ENCODE measurements at places on chromosomes 5 and 9.

- DNase-seq = no peak
Observed at GRCh38 chr9:87796196-87796595, 70.3 kb downstream of the CTSL start.

- DNase-seq = no peak
Observed at GRCh38 chr5:107885601-107886000, 214.9 kb upstream of the EFNA5 start.

- no peak for DNase-seq
Observed at GRCh38 chr9:123378025-123378424, 22.0 kb downstream of the CRB2 start.

- no peak for DNase-seq
Observed at GRCh38 chr5:10757043-10757442, 4.0 kb downstream of the DAP start.

GRCh38 chr9:115540091-115540490 is 422.1 kb upstream of the TNC start:
- no peak for DNase-seq

DNA sequence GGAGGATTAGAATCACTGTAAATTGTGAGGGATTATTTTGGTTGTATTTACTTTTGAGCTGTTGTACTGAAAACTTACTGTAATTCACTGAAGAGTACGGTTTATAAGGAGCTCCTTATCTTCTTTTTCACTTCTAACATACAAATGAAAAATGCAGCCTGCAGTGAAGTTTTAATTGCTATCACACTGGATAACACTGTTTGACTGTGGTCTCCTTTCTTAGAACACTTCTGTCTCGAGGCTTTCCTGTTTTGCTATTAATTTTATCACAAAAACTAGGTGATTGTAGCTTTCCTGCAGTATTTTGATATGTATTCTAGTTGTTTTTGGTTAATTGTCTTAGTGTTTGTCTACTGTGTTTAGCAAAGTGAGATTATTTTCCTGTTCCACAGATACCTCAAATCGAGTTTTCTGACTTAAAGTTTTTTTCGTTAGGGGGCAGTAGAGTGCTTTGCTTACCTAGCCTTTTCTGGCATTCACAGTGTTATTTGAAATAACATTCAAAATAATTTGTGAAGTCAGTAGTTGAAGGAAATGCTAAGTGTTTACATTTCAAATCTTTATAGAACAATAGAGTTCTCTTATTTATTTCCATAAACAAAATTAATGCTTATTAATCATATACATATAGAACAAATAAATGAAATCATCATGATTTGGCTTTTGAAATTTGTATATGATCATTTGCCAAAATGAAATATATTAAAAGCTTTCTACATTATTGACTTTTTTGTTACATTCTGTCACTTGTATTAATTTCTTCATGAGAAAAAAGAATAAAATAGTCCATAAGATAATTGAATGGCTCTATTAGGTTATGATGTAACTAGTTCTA is 52.9 kb downstream of the COMMD10 start:
- DNase-seq = no peak

- no peak for DNase-seq
Observed at GRCh38 chr5:31186672-31187267, 6.7 kb upstream of the CDH6 start.

DNA sequence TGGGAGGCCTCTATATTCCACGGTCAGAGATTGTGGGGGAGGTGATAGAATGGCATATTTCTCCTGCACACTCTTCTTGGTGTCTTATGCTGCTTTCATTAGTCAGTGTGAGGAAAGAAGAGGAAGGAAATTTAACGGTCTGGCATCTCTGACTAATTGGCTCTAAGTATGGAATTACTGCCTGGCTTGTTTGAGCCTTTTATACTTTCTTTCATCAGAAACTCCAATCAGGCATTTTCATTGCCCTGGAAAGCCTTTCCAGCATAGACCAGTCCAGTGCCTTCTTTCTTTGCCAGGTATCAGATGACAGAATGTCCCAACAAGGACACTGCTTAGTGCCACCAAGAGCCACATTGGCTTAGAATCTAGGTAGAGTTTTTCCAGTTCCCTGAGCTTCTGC is 30.2 kb downstream of the CYSTM1 start:
- no peak for DNase-seq

- DNase-seq = no peak
Observed at GRCh38 chr9:2874001-2874750, 30.3 kb upstream of the PUM3 start.

GRCh38 chr5:3639175-3639574 is 43.5 kb downstream of the IRX1 start:
- no peak for DNase-seq

GRCh38 chr9:130142056-130142455 is 30.1 kb upstream of the NCS1 start:
- DNase-seq = no peak

DNA sequence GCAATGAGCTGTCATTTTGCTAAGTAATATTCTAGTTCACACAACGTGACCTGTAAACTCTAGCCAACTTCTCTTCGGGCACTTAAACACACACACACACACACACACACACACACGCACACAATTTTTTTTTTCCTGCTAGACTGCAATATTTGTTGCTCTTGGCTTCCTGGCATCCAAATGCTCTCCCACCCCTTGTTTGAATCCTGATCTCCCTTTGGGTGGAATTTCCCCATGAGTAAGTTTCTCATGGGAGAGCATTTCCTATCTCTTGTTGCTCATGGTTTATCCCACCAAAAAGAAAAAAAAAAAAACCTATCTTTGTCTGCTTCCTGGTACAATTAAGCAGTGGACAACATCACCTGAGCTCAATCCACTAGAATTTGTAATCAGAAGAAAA is 54.7 kb upstream of the TSLP start:
- no peak for DNase-seq

GRCh38 chr9:88197781-88198340 is 59.6 kb upstream of the SPATA31C2 start:
- no peak for DNase-seq

DNA sequence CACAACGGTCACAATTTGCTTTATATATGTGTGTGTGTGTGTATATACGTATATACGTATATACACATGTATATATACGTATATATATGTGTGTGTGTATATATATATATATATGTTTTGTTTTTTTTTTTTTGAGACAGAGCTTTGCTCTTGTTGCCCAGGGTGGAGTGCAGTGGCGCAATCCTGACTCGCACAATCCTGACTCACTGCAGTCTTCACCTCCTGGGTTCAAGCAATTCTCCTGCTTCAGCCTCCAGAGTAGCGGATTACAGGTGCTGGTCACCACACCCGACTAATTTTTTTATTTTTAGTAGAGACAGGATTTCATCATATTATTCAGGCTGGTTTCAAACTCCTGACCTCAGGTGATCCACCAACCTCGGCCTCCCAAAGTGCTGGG is 3.1 kb downstream of the RNF38 start:
- DNase-seq = no peak

DNA sequence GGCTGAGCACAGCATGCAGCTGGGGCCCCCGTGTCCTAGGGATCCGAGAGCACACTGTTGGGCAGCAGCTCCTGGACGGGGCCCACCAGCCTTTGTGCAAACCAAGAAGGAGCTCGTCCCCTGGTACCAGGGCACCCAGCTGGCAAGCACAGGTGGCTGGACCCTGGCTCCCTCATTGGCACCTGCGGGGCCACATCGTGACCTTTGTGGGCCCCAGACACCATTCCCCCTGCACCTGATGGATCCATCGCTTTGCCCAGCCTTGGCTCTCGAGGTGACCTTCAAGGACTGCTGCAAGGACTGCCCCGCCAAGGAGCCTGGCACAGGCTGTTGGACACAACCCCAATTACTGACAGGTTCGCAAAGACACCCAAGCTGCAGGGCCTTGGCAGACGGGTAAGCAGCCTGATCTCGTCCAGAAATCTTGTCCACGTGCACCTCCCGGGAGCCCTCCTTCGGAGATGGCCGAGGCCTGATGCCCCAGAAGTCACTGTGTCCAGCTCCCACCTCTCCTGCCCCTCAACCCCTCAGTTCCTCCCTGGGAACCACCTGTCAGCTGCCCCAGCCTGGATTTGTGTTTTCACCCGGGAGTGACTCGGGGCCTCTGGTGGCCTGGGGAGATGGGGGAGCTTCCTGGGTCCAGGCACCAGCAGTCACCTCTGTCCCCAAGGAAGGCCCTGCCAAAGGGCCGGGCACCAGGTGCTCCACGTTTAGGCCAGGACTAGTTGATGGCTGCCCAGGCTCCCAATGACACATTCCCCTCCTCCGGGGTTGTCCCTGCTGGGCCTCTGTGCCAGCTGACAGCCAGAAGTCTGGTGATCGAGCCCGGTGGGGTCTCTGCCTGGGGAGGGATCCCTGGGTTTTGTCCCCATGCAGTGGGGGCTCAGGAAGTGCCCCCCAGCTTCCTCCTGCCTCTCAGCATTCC is 137.1 kb upstream of the PPP1R26 start:
- DNase-seq = peak; percentile 2

DNA sequence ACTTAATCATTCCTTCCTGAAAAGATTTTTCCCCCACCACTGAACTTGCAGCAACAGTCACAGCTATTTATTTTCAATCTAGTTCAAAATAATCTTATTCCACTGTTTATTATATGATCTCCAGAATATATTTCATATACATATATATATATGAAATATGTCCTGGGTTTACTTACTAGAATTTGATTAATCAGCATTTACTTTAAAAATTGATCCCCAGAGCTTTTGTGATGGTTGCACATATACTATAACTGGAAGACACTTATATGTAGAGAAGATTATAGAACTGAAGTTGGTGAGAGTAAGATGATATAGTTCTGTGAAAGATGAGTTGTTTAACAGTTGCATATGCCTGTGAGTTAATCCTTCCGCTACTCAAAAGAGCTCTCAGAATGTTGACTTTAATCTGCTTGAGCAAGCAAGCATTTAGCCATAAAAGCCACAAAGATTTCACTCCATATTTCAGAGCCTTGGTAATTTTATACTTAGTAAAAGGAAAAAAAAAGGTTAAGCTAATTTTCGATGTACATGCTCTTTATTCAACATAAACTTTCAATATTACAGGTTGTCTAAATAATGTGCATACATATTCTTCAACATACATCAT is 399.3 kb upstream of the CDH9 start:
- no peak for DNase-seq

DNA sequence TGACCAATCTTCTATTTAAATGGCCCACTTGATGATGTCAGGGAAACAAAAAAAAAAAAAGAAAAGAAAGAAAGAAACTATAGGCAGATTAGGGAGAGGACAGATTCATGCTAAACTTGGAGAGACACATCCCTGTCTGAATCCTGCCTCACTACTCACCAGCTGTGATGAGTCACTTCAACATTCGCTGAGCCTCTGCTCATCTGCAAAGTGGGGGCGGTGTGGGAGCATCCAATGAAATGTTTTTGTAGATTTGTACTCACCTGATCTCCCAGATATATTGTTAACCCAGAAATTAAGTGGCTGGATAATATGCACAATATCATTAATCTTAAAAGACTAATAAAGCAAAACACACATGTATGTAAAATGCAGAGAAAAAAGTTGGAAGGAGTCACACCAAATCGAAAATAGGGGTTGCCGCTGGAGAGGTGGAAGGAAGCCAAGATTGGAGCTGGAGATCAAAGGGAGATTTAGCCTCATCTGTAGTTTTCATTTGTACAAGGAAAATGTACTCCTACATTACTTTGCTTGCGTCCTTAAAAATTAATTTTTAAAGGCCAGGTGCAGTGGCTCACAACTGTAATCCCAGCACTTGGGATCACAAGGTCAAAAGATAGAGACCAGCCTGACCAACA is 17.0 kb upstream of the ERGIC1 start:
- DNase-seq = no peak

- no peak for DNase-seq
Observed at GRCh38 chr5:113390224-113390623, 44.6 kb downstream of the TSSK1B start.

DNA sequence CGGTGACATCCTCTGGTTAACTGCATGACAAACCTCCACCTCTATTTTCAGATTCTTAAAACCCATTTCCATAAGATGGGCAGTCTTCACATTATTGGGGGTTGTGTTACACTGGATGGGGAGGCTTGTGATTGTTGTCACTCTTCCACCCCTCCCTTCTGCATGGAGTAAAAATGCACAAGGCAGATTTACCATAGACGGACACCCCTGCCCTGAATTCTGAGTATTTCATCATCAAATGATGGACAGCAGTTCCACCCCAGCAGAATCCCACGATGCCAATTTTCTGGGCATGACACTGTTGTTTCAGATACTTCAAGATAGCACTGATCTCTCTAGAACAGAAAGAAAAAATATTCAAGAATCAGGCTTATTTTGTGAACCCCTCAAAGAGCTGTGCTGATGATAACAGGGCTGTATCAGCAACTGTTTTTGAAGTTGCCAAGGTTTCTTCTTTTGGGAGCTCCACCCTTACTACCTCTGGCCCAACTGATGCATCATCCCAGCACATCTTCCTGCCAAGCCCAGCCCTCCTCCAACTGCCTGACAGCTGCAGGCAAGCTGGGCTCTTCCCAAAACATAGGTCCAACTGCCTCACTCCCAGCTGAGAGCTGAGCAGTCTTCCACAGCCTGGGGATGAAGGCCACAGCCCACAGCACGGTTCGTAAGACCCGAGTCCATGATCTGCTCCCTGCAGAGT is 21.4 kb downstream of the CMBL start:
- no peak for DNase-seq

GRCh38 chr9:38356851-38357250 is 35.7 kb upstream of the ALDH1B1 start:
- no peak for DNase-seq

DNA sequence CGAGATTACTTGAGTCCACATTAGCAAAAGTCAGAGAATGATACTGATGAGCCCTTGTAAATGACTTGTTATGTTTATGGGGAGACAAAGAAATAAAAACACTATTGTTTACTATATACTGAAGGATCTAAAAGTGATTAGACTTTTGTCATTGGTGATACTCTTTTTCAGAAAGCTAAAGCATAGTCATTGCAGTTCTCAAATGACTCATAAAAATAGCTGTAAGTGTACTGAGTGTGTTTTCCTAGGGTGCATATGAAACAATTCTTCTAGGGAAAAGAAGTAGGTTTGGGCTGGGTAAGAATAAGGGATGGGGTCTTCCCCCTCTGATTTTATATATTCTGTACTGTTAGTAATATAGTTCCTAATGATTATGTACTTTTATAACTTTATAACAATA is 32.6 kb downstream of the WDR36 start:
- DNase-seq = no peak

DNA sequence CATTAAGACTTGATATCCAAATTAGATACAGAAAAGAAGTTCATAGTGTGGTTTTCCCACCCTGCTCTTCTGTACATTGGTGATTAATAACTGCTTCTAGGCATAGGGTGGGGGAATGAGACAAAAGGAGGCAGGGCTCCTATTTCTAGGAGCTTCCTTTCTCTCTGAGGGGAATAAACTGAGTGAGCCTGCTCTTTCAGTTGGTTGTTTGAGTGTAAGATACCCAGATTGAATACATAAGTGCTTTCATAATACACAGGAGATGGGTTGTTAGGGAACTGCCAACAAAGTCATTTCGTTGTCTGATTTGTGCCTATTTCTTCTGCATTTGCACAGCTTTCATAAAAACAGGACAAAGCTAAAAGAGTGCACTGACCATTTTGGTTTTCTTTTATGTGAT is 48.9 kb upstream of the TTC23L start:
- no peak for DNase-seq

GRCh38 chr9:22969350-22969979 is 522.8 kb downstream of the DMRTA1 start:
- no peak for DNase-seq

- no peak for DNase-seq
Observed at GRCh38 chr9:5112646-5113045, 72.8 kb downstream of the INSL6 start.

- no peak for DNase-seq
Observed at GRCh38 chr5:158351485-158352125, 492.7 kb upstream of the CLINT1 start.

- DNase-seq = no peak
Observed at GRCh38 chr5:103410172-103410571, 151.6 kb downstream of the MACIR start.

GRCh38 chr9:122334916-122335315 is 35.9 kb upstream of the PTGS1 start:
- no peak for DNase-seq

Measured in activated gamma-delta T cell treated with Interleukin-2 at 50 U/mL for 16 hours (primary cell).